ENCODE measurements at places on chromosomes 2 and 18.
A peak's percentile ranks its signal among the peaks of the same experiment; 100 is the strongest.

- no peak for DNase-seq
Measured at GRCh38 chr2:217000406-217000805, 140.5 kb upstream of the TNP1 start.

GRCh38 chr18:1968801-1969498, 602.4 kb downstream of the METTL4 start:
- DNase-seq, result no peak

DNA sequence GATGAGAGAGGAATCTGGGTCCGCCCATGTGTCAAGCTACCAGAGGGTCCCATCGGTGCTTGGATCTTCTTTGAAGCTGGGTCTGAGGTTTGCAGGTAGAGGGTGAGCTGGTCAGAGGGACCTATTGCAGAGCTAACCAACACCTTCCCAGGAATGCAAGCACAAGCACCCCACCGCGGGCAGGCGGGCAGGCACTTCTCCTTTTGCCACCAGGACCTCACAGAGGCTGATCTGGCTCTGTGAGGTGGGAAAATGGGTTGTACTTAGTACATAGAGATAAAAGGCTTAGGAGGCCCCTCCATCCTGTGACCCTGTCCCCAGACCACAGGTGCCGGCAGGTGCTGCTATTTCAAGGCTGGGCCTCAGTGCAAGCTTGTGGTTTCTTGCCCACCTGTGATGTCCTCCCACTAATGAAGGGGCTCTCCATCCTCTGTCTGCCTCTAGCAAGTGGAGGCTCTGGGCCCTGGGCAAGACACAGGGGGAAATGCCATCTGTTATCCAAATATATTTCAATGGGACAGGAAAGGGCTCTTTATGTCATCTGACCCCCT, 31.4 kb upstream of the IL37 start:
- no peak for DNase-seq

DNA sequence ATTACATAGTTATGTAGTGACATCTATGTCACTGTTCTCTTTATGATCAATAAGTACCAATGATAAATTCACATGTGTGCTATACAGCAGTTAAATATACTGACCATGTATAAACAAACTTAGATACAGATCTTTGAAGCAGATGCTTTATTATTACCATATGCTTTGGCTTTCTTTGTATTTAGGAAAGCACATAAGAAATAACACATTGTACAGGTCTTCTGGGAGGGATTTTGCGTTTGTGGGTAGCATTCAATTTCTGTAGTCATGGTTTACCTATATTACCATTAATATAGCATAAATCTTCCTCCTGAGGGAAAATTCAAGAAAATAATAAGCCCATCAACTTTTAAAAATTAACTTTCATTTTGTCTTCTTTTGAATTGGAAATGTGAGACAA, 1.6 kb upstream of the PDE1A start:
- no peak for DNase-seq

- DNase-seq, result peak; percentile 49
Measured at GRCh38 chr2:25521665-25522387, 151.6 kb downstream of the DTNB start.

- DNase-seq, result no peak
Measured at GRCh38 chr2:44599130-44599529, 237.4 kb downstream of the CAMKMT start.

GRCh38 chr2:84249140-84249539, 209.9 kb downstream of the SUCLG1 start:
- DNase-seq, result no peak

DNA sequence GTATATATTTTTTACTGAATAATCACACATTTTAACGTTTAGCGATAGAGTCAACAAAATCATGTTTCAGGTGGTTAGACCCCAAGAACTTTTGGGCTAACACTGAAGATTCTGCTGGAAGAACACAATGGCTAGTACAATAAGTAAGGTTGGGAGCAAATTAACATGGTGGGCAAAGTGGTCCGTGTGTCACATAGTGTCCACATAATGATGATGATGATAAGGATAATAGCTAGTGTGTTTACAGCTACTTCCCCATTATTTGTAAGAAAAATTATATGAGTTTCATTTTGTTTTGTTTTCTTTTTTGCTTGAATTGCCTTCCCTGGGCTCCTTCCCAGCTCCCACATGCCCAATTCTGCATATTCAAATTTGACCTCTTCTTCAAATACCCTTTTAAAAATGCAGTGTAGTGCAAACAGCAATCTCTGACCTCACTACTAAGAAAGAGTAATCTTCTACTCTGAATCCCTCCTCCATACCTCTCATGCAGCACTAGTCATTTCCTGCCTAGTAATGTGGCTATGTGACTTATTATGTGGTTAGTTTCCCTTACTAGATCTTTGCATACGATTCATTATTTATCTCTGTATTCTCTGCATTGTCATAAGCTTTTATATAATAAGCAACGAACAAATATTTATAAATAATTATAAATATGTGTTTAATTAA, 16.9 kb upstream of the VPS54 start:
- DNase-seq, result peak; percentile 4

DNA sequence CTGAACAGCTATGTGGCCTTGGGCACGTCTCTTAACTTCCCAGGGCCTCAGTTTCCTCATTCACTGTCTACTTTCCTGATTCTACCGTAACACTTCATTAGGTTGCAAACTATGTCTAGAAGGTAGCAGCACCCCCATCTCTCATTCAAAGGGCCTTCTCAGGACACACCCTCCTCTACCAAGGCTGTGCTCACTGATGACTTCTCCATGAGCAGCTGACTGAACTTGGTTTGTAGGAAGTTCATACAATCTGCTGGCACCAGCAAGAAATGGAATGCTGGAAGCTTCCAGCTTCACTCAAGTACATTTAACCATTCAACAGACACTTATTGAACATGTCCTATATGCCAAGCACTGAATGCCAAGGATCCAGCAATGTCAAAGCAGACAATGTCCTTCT, 250.8 kb upstream of the CTAGE1 start:
- no peak for DNase-seq

DNA sequence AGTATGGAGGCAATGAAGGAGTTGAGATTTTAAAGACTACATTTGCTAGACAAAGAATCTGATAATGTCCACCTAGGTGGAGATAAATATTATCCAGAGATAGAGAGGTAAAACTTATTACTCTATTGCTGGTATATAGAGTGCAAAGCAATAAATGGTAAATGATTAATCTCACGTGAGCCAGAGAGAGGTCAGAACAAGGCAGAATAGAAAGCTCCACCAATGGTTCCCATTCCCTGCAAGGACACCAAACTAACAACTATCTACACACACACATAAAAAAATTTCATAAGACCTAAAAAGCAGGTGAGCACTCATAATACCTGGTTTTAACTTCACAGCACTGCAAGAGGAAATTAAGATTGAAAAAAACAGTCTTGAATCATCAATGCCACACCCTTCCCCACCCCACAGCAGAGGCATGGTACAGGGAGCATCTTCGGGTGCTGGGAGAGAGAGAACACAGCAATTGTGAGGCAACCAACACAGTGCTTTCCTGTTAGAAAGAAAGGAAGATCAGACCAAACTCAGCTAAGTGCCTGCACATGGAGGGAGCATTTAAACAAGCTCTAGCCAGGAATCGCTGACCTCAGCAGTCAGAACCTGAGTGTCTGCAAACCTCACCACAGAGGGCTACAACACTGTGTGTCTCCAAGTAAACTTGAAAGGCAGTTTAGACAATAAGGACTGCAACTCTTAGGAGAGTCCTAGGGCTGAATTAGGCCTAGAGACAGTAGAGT, 1432.6 kb upstream of the TMEFF2 start:
- no peak for DNase-seq

GRCh38 chr2:171317492-171318125, 116.2 kb downstream of the METTL8 start:
- no peak for DNase-seq

GRCh38 chr18:58080451-58080850, 36.4 kb downstream of the NEDD4L start:
- no peak for DNase-seq

- DNase-seq, result no peak
Measured at GRCh38 chr2:120650022-120650644, 85.5 kb upstream of the GLI2 start.

- no peak for DNase-seq
Measured at GRCh38 chr2:216615298-216616082, 17.7 kb upstream of the IGFBP2 start.

DNA sequence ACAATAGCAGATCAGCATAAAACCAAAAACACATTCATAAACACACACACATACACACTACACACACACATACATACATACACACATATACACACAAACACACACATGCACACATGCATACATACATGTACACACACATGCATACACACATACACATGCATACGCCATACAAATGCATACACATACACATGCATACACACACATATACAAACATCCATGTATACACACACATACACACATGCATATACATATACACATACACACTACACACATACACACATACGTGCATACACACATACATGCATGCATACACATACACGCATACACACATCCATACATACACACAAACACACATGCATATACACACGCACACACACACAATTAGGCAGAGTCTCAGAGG, 490.1 kb downstream of the TNS1 start:
- no peak for DNase-seq

DNA sequence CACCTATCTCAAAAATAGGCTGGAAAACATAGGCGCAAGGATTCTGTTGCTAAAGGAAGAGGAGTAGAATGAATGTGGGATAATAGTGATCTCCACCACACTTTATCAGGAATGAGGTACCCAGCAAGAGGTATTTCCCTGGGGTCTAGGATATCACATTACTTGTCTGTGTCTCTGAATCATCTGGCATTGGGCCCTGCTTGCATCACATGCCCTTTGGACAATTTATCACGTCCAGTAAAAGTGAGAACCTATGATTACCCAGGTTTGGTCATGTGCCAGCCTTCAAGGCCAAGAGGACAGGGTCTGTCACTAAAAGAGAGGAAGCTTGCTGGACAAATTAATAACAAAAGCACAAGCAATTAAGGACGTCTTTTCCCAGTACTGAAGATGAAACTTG, 11.4 kb upstream of the TRAPPC8 start:
- DNase-seq, result no peak

- DNase-seq, result no peak
Measured at GRCh38 chr2:37459095-37459981, 114.9 kb downstream of the QPCT start.

- DNase-seq, result no peak
Measured at GRCh38 chr2:126877861-126878565, 20.7 kb upstream of the TEX51 start.

GRCh38 chr2:96501471-96501874, 3.7 kb downstream of the NEURL3 start:
- DNase-seq, result peak; percentile 39

DNA sequence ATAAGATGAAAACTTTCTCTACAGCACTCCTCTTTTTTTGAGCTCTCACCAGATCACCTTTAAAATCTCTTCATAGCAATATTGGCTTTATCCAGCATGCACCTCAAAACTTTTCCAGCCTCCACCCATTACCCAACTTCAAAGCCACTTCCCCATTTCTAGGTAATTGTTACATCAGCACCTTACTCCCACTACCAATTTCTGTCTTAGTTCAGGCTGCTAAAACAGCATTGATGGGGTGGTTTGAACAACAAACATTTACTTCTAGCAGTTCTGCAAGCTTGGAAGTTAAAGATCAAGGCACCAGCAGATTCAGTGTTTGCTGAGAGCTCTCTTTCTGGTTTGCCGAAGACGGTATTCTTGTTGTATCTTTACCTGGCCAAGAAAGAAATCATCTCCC, 114.0 kb upstream of the SLC39A10 start:
- DNase-seq, result no peak

DNA sequence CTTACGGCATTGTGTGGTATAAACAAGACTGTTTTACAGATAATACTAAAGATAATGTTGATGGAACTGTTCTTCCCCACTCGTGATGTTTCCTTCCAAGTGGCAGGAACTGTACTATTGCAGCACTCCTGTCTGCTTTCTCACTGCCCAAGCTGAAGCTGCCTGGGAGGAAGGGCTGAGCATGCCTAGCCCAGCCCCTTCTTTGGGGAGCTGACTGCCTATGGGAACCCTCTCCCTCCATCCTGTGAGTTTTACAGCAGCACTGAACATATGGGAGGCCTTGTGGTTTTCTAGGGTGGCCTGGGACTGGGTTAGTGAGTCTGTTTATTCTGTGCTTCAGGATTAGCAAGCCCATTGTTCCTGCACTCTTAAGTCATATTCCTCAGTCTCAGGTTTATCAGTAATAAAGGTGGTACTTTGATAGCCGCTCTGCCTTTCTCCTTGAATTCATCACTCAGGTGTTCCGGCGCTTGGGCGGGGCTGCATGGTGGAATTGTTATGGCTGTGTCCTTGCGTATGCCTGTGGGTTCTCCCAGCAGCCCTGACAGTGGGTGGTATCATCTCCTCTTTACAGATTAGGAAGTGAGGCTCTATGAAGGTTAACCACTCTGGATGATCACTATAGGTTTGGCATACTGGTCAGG, 379.7 kb downstream of the PTPRM start:
- DNase-seq, result peak; percentile 52

- no peak for DNase-seq
Measured at GRCh38 chr2:171515672-171516298, 6.5 kb upstream of the CYBRD1 start.

GRCh38 chr2:240309214-240309613, 126.2 kb upstream of the GPC1 start:
- no peak for DNase-seq

DNA sequence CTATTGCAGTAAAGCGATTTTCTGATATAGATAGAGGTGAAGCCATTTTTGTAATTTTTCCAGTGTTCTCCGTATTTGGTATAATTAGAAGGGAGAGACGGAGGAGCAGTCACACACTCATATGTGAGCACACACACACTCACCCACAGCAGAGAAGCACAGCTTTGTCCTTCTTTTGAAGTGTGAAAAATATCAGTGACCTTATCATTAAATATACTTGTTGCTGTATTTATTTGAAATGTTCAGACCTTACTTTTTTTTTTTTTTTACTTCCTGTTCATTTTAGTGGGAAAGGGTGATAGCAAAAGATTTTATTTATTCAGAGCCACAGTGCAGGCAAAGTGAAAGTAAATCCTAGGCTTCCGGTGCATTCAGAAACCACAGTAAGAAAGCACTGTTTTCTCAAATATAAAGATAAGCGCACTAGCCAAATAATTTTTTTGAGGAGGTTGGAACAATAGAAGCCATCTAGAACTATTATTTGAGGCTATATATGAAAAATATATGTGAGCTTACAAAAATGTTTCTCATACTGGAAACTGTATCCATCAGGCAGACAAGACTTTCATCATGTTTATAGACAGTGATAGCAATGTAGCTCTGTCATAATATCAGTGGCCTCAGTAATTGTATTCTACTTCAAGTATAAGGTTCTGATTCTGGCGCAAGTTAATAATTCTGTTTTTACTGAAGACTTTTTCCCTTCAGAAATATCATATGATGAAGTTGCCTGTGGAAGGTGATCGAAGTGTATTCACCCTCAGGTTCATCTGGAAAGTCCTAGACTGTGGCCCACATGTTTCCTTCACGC, 37.2 kb downstream of the TSHZ1 start:
- no peak for DNase-seq

GRCh38 chr2:12613137-12613835, 103.5 kb upstream of the TRIB2 start:
- no peak for DNase-seq
